Dorsolateral prefrontal cortex (tissue), 122 donors: ENCODE measurements at places on chromosomes 13 and 19.

DNA sequence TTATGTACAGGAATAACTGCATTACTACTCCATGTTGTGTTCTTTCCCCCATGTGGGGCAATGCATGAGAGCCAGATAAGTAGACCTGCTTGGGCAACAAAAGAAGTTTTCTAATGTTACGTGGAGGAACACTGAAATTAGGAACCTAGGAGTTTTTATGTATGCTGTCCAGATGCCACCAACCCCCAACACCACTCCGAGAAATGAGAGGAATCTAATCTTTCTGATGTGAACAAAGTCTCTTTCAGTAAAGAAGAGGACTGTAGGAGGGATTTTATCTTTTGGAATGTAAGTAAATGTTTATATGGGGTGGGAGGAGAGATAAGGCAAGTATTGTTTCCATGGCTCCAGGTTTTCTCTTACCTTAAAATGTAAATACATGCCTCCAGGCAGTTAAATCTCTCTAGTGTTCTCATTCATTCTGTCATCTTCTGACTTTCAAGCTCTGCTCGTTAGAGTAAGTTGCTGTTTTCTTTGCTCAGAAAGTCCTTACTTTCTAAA lies 820.6 kb downstream of the PCDH17 start:
- no peak for DNase-seq

- DNase-seq = no peak
Observed at GRCh38 chr19:3982701-3983541, 2.3 kb downstream of the EEF2 start.

DNA sequence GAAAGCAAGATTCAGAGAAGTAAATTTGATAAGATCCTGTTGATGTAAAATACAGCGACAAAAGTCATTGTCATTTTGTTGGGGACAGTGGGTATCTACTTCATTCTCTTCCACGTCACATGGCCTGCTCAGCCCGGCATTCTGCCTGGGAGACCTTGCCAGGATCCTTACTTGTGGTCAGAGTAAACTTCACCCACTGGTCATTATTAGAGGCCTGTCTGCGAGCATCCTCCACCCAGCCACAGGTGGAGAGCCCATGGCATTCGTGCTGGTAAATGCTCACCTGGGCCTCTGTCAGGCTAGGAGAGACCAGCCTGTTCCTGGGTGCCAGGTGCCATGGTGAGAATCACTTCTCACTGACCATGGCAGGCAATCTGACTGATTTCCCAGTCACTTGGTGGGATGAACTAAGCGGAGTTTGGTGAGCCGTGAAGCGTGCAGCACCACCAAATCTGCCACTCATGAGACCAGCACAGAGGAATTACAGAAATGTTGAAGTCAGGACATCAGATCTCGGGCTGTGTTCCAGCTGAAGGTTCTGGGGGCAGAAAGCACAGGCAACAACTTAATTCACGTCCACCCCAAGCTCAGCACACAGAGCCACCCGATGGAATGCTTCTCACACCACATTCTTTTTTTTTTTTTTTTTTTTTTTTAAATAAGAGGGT lies 107.0 kb downstream of the SIPA1L3 start:
- DNase-seq = no peak

- DNase-seq = no peak
Observed at GRCh38 chr19:13926010-13926409, 12.2 kb downstream of the PODNL1 start.

DNA sequence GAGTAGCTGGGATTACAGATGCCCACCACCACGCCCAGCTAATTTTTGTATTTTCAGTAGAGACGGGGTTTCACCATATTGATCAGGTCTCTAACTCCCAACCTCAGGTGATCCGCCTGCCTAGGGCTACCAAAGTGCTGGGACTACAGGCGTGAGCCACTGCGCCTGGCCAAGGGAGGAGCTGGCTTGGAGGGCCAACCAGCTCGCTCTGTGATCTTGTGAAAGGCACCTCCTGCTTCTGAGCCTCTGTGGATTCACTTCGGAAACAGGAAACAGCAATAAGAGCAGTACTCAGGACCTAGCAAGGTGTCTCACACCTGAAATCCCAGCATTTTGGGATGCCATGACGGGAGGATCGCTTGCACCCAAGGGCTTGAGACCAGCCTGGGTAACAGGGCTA lies 2.0 kb upstream of the ELL start:
- no peak for DNase-seq

- no peak for DNase-seq
Observed at GRCh38 chr19:952680-953444, 27.0 kb downstream of the ARID3A start.

DNA sequence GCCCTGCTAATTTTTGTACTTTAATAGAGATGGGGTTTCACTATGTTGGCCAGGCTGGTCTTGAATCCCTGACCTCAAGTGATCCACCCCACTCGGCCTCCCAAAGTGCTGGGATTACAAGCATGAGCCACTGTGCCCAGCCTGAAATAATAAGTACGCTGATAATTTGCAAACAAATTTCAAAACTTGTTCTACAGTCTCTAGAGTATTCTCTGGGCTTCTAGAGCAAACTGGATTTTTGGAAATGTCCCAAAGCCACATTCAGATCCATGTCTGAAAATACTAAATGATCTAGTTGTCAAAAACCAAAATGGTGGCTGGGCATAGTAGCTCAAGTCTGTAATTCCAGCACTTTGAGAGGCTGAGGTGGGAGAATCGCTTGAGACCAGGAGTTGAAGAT lies 39.9 kb upstream of the PSPC1 start:
- DNase-seq = no peak

DNA sequence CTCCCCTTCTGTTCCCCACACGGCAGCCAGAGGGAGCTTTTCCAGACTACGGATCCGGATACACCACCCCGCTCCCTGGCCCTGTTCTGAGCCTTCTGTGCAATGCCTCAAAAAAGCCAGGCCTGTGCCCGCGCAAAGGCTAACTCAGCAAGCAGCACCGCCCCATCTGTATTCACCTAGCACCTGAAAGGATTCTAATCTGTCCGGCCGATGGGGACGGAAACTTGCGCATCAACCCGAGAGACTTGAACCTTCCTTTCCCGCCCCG lies 589 bp downstream of the ZBTB45 start:
- peak; percentile 61 for DNase-seq

DNA sequence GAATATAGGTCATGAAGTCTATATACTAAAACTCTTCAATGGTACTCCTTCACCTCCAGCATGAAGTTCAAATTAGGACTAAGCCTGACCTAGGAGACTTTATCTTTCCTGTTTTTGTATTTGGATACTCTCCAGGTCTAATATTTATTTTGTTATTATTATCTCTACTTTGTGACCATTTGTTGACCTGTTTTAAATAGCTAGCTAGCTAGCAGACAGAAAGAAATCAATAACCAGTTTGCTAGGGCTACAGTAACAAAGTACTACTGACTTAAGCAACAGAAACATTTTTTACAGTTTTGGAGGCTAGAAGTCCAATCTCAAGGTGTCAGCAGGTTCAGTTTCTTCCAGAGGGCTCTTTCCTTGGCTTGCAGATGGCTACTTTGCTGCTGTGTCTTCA lies 15.1 kb upstream of the DACH1 start:
- no peak for DNase-seq

- DNase-seq = no peak
Observed at GRCh38 chr13:21399741-21400140, 59.4 kb downstream of the ZDHHC20 start.

DNA sequence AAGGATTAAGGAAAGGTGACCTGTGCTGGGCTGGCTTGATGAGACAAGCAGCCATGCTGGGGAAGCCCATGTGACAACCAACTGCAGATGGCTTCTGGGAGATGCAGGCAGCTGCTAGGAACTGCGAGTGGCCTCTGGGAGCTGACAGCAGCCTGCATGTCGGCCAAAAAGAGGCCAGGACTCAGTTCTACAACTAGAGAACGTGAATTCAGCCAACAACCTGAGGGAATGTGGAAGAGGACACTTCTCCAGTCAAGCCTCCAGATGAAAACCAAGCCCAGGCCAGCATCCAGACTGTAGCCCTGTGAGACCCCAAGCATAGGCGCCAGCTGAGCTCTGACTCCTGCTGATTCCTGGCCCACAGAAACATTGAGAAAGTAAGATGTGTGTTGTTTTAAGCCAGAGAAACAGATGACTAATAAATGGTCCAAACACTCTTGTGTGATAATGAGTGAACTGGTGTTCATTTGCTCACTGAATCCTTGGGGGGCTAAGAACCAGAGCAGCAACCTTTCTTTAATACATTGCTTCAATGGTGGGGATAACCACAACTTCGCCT lies 45.0 kb downstream of the SLC7A1 start:
- DNase-seq = no peak

DNA sequence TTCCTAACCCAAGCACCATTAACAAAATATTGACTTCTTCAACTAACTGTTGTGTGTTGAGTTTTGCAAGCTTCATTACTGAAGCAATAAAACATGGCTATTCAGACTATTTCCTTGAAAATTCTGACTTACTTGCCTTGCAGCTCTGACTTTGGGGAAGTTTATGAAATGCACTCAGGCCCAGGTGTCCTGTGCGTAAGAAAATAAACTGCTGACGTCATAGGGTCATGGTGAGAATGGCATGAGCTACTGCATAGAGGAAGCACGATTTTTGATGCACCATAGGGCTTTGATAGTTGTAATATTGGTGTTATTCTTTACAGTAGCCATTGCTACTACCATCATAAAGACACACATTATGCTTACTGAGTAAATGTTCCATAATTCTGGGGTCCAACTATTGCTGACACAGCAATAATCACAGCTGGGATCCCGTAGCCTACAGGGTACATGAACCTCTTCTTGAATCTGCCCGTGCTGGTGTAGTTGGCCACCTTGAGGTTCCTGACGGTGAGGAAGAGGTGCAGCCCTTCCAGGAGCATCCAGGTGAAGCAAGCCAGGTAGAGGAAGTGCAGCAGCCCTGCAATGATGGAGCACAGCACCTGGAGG lies 57.9 kb downstream of the MBD3L2B start:
- no peak for DNase-seq

DNA sequence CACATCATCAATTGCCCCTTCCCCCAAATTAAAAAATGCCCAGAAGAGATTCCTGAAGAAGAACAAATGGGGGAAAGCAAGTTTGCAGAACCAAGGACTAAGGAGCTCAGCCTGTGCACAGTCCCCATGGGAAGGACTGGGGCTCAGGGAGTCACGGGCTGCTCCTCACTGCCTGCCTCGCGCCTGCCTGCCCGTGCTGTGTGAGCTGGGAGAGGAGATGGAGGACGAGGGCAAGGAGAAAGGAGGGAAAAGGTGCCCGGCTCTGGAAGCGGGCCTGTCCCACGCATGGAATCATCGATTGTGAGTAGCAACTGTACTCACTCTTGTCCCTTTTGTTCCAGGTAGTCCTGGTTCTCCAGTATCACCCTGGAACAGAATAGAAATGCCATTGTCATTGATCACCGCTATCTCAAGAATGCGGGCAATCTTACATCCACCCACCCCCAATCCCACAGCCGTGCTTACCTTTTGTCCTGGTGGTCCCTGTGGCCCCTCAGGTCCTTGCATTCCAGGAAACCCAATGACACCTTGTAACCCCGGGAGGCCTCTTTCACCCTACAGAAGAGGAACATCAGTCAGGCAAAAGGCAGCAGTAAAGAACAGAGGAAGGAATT lies 93.4 kb downstream of the COL4A1 start:
- no peak for DNase-seq

- DNase-seq = no peak
Observed at GRCh38 chr19:40778706-40779284, 748 bp downstream of the RAB4B start.
